ENCODE measurements at places on chromosomes 5 and 9.

- no peak for DNase-seq
Observed at GRCh38 chr5:148801682-148802276, 24.6 kb upstream of the ADRB2 start.

DNA sequence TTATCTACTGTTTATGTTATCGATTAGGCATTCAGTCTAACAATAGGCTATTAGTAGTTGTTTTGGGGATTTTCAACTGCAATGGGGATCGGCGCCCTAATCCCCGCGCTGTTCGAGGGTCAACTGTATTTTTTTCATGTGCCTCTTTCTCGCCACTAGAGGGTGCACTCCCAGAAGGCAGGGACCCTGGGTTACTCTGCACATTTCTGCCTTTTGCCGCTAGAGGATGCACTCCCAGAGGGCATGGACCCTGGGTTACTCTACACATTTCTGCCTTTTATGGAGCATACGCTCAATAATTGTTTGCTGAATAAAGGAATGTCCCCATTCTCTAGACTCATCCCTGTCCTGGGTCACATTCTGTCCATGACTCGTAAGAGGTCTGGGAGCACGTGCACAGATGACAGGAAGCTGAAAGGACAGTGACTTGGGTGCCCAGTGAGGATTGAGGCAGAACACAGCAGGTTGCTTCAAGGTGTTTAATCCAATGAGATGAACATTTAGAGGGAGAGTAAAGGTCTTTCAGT is 27.9 kb upstream of the RECK start:
- peak; percentile 57 for DNase-seq

- DNase-seq = no peak
Observed at GRCh38 chr5:137822158-137822764, 45.4 kb upstream of the MYOT start.

DNA sequence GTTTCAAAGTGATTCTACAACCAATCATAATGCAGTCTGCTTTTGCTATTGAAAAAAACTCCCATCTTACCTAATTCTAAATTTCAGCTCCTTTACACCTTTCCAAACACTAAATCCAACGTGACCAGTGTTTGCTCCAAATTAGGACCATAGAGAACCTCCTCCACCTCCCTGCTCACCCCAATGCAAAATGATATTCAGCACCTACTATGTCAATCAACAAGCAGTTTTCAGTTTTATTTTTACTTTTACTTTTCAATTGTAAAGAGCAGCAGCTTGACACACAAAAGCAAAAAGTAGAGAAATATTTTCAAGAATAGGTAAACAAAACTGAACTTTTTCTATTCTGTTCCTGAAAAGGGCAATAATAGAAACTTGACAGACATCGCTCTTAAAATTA is 3.4 kb downstream of the FAM13B start:
- no peak for DNase-seq

DNA sequence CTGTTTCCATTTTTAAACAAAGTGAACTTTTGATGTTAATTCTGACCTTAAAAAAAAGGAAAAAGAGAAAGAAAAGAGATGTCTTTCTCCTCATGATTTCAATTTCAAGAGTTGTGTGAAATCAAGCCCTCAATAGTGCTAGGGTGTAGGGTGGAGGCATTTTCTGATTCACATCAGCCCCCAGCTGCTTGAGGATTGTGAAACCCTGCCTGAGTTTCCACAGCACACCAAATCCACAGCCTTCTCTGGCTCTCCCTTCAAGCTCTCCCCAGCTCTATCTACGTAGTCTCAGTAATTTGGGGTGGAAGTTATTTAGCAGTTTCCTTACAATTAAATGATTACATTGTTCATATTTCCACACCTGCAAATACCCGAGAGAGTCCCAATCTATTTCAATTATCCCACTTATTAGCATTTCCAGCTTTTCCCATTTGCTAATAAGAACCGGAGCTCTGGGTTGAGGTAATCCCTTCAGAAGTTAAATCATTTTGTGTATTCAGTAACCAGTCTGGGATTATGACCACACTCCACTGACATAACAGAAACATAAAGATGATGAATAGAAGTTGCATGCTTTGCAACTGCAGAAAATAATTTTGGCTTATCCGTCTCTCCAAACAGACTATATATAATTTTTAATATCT is 54.9 kb downstream of the MTX3 start:
- no peak for DNase-seq

DNA sequence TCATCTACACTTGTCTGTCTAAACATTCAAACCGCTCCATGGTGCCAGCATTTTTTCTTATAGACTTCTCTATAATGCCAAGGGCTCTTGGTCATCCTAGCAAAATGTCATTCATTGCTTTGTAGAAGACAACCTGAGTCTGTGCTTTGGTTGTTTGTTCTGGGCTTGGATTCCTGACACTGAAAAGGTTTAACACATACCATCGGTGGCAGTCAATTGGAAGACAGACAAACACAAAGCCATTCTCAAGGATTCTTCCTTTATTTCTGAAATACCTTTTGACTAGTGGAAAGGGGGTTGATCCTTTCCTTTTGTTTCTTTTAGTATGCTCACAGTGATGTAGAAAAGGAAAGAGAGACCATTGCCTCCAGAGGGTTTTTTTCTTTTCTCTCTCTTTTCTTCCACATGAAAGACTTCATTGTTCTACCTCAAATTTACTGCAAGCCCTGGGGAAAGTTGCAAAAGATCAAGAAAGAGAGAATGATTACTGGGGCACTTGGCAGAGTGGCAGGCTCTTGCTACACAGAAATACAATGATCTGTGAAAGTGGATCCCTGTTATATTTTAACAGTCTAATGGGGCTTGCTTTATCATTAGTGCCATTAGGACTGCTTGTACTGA is 66.4 kb upstream of the TMC1 start:
- no peak for DNase-seq

DNA sequence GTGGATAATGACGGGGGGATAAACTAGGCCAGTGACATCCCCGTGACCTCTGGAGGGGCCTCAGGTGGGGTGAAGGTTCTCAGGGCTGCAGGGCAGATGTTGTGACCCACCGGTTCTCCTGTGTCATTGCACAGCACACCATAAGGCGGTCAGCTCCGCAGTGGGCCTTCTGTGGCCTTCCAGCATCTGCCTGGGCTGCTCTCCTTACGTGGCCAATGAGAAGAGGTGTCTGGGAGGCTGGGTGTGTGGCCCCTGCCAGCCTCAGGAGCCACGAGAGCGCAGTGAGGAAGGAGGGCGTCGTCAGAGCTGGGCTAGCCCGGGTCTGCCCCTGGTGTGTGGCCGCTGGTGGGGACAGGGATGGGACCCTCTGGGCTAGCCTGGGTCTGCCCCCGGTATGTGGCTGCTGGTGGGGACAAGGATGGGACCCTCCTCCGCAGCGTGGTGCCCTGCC is 48.7 kb downstream of the COL5A1 start:
- DNase-seq = no peak

DNA sequence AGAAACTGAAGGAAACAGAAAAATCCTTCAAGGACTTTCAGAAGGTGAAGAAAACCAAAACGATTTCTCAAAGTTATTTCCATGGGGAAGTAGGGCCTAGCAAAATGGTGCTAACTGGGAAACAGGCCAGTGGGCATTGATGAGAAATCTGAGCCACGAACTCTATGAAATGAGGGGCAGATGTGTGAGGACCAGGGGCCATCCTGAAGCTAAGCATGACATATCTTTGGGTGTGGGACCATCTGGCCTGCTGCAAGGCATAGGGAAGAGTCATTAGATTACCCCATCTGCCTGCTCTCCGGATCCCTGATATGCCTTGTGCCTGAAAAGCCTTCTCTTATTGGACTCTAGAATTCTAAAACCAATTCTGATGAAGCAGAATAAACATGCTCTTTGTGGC is 143.8 kb downstream of the PALM2AKAP2 start:
- no peak for DNase-seq

- no peak for DNase-seq
Observed at GRCh38 chr5:500491-500890, 23.8 kb downstream of the SLC9A3 start.

DNA sequence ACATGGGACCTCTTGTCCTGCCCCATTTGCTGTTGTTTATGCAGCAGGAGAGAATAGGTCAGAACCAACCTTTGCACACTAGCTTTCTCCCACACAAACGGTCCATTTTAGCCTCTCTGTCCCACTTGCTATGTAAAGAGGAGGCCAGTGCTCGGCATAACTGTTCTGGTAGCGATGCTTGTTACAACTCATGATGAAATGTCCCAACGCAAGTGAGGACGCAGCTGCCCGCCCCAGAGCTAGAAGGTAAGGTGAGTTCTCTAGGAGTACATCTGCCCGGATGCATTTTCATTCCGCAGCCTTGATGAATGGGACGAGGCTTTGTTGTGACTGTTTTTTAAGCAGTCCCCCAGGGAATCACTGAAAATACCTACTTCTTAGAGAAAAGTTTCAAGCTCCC is 14.1 kb downstream of the S1PR3 start:
- no peak for DNase-seq

DNA sequence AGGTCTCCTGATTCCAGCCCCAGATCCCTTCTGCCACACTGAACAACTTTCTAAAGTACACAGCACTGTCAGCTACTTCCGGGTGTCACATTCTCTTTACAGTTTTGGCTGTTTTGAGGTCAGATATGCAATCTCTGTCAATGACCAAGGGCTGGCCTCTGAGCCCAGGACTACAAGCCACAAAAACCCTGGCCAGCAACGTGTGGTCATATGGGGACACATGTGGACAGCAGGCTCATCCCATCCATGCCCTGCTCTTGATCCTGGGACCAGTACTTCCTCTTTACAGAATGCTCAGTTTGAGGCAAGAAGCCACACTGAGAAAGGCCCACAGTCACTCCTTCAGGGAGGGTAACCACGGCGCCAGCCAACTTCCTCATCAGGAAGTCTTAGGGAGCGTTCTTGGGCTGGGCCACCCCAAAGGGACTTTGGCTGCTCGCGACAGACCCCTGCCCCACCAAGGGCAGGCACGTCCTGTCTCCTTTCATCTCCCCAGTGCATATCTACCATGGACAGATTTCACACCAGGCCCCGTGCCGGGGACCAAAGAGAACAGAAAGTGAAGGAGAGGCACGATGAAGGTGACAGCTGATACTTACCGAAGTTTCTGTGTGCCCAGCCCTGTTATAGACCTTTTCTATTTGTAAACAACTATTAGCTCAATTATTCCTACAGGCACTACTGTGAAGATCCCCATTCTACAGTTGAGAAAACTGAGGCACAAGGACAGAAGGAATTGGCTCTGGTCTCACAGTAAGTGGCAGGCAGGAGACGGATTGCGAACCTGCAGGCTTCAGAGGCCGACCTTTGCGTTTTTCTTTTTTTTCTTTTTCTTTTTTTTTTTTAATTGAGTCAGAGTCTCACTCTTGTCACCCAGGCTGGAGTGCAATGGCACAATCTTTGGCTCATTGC is 37.3 kb downstream of the STK10 start:
- DNase-seq = no peak

GRCh38 chr5:96733771-96734500 is 71.8 kb downstream of the CAST start:
- no peak for DNase-seq

DNA sequence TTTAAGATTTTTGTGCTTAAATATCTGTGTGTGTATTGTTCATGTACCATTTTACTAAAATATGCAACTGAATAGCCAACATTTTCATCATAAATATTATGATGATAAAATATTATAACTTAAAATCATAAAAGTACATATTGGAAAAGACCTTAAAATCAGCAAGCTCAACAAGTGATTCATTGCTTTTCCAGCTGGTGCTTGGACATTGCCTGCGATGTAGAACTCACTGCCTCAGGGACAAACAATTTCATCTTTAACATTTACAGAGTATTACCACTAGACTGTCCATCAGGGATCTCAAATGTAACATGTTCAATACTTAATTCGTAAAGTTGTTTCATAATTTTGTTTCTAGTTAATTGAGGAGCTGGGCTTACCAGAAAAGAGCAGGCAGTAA is 17.5 kb upstream of the SMARCA2 start:
- DNase-seq = no peak

DNA sequence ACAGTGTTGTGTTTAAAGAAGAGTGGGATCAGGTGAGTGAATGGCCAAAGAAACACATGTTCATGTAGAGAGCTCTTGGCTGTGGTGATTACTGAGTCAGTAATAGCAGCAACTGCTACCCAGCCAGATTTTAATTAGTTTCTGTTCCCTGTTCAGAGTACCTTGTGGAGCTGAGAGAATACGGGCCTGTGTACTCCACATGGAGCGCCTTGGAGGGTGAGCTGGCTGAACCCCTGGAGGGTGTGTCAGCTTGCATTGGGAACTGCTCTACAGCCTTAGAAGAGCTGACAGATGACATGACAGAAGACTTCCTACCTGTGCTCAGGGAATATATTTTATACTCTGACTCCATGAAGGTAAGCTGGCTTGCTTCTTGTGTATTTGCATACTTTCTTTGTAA is 52.3 kb downstream of the SLC46A2 start:
- no peak for DNase-seq

GRCh38 chr9:112878752-112879151 is 11.9 kb downstream of the SLC46A2 start:
- DNase-seq = no peak

- peak; percentile 45 for DNase-seq
Observed at GRCh38 chr9:76459694-76460635, 983 bp downstream of the GCNT1 start.

DNA sequence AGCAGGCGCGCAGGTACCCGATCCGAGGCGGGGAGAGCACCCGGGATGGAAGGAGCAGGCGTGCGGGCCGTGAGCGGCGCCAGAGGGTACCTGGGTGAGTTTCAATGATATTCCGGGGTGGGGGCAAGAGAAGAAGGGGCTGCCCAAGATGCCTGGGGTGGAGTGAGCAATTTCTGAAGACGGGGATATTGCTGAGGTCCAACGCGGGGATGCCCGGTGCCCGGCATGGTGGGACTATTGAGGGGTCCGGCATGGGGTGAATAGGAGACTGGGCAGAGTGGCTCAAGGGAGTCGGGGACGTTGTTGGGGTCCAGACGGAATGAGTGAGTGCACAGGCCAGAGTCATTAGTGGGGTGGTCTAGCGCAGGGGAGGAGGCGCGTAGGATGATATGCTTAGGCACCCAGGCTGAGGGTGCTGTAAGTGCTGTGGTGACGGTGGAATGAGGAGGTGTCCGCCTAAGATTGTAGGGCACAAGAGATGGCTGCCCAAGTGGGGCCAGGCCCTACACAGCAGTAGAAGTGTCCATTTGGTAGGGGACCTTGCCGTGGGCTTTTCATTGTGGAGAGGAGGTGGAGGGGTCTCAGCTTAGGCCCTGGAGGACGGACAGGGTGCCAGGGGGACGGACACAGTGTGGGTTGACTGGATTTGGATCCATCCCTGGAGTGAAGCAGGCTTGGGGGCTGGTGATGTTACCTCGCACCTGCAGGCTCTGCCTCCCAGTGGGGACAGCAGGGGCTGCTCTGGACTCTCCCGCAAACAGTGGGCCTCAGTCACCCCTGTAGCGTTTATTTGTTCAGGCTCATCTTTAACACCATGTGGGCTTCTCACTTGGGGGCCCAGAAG is 719 bp downstream of the MIGA2 start:
- DNase-seq = no peak

- DNase-seq = no peak
Observed at GRCh38 chr5:122947772-122948171, 88.8 kb downstream of the PPIC start.

DNA sequence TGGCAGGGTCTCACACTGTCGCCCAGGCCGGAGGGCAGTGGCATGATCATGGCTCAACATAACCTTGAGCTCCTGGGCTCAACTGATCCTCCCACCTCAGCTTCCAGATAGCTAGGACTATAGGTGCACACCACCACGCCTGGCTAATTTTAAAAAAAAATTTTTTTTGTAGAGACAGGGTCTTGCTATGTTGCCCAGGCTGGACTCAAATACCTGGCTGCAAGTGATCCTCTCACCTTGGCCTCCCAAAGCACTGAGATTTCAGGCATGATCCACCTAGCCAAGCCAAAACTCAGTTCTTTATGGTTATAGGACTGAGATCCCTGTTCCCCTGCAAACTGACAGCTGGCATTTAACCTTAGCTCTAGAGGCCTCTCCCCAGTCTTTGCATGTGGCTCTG is 5.3 kb downstream of the LMBRD2 start:
- DNase-seq = no peak
